Endothelial cell of umbilical vein (primary cell): ENCODE measurements at places on chromosomes 3 and 15.

- no peak for DNase-seq
- H3K36me3 ChIP-seq, result no peaks in the 10 kb centered on the region
- H3K27ac ChIP-seq, result no peak overlapping the region
- no peaks in the 10 kb centered on the region for H3K27me3 ChIP-seq
These were observed 8.1 kb upstream of the TIGIT start for GRCh38 chr3:114285648-114286230.

- no peaks in the 10 kb centered on the region for H3K4me1 ChIP-seq
- peaks cover 3% of the 10 kb centered on the region for H3K27me3 ChIP-seq
- H3K36me3 ChIP-seq, result no peaks in the 10 kb centered on the region
- H3K4me3 ChIP-seq, result no peak overlapping the region
These were observed 99.5 kb upstream of the FOXB1 start for GRCh38 chr15:59904450-59905135.

- H3K27me3 ChIP-seq, result no peaks in the 10 kb centered on the region
- no peak overlapping the region for H3K4me3 ChIP-seq
- no peaks in the 10 kb centered on the region for H3K4me1 ChIP-seq
- DNase-seq, result no peak
- H3K36me3 ChIP-seq, result peaks cover 3% of the 10 kb centered on the region
These were observed 22.6 kb upstream of the NEK10 start for GRCh38 chr3:27391796-27392195.

- no peaks in the 10 kb centered on the region for H3K27me3 ChIP-seq
- DNase-seq, result no peak
- peaks cover 2% of the 10 kb centered on the region for H3K4me1 ChIP-seq
- no peaks in the 10 kb centered on the region for H3K36me3 ChIP-seq
- no peak overlapping the region for H3K27ac ChIP-seq
These were observed 356.0 kb upstream of the RBMS3 start for GRCh38 chr3:28924744-28925360.

DNA sequence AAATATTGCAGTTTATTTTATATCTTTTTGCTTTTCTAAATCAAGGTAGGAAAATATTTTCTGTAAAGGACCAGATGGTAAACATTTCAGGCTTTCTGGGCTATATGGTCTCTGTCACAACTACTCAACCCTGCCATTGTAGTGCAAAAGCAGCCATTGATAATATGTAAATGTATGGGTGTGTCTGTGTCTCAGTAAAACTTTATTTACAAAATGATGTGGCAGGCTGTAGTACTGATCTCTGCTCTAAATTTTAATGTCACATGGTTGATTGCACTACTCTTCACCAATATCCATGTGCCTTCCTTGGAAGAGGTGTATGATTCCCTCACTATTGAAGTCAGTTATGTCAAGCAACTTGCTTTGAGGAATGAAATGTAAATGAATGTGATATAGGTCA is 175.0 kb downstream of the GOLIM4 start:
- no peak overlapping the region for H3K4me3 ChIP-seq
- H3K36me3 ChIP-seq, result no peaks in the 10 kb centered on the region
- H3K4me1 ChIP-seq, result no peaks in the 10 kb centered on the region

- DNase-seq, result no peak
- no peak overlapping the region for H3K27ac ChIP-seq
- H3K4me1 ChIP-seq, result peaks cover 12% of the 10 kb centered on the region
These were observed 46.2 kb downstream of the NOX5 start for GRCh38 chr15:69060744-69061143.
